Coronary artery (tissue), 2 donors: ENCODE measurements at places on chromosomes 5 and 9.

DNA sequence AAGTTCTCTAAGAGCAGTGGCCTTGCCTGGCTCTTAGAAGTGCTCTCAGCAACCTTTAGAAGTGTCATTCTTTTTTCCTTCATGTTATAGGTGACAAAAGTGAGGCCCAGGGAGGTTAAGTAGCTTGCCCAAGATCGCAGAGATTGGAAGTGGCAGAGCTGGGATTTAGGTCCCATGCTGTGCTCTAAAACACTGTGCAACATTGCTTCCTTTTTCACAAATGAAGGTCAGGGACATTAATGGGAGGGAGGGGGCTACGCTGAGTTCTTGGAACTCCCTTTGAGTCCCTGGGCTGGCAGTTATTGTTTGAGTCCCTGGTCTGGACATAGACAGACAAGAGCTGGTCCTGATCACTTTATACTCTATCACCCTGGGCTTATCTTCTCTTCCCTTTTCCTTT lies 45.3 kb downstream of the PAM start:
- no peak for DNase-seq

- DNase-seq: no peak
Measured at GRCh38 chr5:28580616-28581015, 1542.2 kb upstream of the CDH9 start.

DNA sequence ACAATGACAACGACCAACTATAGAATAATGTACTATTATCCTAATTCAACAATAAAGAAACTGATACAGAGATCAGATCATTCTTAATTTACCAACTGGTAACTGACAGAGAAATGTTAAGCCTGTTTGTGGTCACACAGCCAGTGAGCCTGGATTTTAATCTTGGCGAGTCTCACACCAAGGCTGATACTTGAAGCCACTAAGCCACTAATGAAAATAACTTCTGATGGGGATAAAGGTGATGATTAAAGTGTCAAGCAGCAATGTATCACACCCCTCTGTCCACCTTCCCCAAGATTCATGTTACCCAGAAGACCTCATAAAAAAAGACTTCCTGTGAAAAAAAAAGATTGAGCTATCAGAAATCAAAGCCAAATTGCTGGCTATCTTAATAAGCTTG lies 350.5 kb downstream of the SPOCK1 start:
- DNase-seq: no peak

- no peak for DNase-seq
Measured at GRCh38 chr5:142828797-142829535, 58.8 kb downstream of the ARHGAP26 start.

- no peak for DNase-seq
Measured at GRCh38 chr5:139091439-139092156, 106.6 kb downstream of the SIL1 start.

- DNase-seq: no peak
Measured at GRCh38 chr9:120568816-120569215, 11.2 kb downstream of the CDK5RAP2 start.

DNA sequence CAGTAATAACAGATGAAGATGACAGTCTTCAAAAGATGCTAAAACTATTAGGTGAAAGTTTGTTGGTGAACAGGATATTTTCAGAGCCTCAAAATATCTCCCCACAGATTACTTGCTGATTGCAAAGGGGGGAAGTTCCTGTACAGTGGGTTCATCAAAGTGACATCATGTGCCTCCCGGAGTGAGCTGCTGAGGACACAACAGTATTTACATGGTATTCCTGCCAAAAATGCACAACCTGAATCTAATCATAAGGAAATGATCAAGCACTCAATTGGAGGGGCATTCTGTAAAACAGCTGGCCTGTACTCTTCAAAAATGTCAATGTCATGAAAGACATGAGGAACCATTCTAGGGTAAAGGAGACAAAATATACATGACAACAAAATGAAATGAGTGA lies 18.9 kb upstream of the GLIS3 start:
- DNase-seq: no peak

DNA sequence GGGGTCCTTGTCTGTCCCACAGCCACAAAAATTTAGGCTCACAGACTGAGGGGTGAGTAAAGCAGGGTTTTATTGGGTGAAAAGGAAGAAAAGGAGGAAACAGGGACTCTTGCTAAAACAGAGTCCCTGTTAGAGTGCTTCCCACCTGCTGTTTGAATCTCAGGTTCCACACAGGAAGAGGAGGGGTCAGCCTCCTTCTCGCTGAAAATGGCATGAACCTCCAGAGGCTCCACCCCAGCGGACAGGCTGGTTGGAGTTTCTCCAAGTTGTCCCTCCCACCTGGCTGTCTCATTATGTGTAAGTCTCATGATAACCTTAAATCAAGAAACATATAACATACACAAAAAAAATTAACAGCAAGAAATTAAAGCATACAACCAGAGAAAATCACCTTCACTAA lies 28.3 kb upstream of the UHRF2 start:
- no peak for DNase-seq

DNA sequence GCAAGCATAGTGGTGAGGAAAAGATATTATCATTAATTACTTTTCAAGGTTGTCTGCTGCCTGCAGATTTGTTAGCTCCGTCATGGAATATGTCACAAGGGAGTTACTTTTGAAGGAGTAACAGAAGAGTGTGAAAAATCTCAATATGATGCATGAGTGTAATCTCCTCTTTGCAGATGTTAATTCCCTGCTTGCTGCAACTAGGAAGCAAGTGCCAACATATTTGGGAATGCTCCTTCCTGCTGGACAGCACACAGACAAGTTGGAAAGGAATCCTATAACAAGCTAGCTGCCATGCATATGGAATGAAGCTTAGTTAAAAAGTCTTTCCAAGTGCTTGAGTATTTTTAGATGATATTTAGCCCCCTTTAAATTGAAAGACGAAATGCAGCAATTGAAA lies 2023.6 kb upstream of the CDH6 start:
- DNase-seq: no peak

- no peak for DNase-seq
Measured at GRCh38 chr9:107732781-107733522, 243.4 kb upstream of the KLF4 start.

- DNase-seq: no peak
Measured at GRCh38 chr9:116644091-116644688, 42.9 kb upstream of the TRIM32 start.

DNA sequence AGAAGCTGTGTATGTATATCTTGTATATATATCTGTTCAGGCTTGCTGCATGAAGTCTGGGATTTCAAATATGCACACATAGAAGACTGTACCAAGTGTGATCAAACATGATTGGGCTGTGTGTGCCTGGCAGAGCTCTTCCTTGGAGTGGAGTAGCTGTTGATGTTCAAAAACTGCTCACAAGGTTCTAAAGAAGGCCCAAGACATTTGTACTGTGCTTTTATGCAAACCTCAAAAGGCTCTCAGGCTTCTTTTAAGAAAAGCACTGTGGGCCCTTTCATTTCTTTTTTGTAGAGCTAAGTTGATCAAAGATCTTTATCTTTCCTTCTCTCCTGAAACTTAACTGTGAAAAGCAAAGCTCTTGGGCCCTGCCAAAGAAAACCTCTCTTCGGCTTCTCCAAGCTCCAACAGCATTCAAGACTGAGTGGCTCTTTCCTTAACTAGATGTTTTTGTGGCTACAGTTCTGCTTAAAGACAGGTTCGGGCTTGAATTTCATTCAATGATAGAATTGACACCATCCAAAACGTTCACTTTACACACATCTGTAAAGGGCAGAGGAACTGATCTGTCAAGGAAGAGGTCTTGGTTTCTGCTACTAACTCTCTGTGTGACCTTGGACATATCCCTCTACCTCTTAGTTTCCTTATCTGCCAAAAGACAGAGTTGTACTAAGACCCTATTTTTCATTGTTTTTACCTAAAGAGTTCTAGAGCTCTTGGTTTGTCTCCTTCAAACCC lies 105.8 kb upstream of the IL6ST start:
- no peak for DNase-seq

- DNase-seq: no peak
Measured at GRCh38 chr5:88058625-88059024, 210.0 kb downstream of the TMEM161B start.
